Activated naive CD8-positive, alpha-beta T cell treated with anti-CD3 and anti-CD28 coated beads, Interleukin-2, amount 50 U/mL, for 16 hours (primary cell): ENCODE measurements at places on chromosomes 7 and 10.

GRCh38 chr7:125254566-125254965, 324.9 kb upstream of the POT1 start:
- no peak for DNase-seq

- DNase-seq, result no peak
These were observed 482.4 kb upstream of the GHITM start for GRCh38 chr10:83656924-83657323.

GRCh38 chr10:113644185-113645120, 19.4 kb downstream of the NRAP start:
- DNase-seq, result no peak

- DNase-seq, result no peak
These were observed 4.0 kb downstream of the BRAF start for GRCh38 chr7:140920745-140921144.

DNA sequence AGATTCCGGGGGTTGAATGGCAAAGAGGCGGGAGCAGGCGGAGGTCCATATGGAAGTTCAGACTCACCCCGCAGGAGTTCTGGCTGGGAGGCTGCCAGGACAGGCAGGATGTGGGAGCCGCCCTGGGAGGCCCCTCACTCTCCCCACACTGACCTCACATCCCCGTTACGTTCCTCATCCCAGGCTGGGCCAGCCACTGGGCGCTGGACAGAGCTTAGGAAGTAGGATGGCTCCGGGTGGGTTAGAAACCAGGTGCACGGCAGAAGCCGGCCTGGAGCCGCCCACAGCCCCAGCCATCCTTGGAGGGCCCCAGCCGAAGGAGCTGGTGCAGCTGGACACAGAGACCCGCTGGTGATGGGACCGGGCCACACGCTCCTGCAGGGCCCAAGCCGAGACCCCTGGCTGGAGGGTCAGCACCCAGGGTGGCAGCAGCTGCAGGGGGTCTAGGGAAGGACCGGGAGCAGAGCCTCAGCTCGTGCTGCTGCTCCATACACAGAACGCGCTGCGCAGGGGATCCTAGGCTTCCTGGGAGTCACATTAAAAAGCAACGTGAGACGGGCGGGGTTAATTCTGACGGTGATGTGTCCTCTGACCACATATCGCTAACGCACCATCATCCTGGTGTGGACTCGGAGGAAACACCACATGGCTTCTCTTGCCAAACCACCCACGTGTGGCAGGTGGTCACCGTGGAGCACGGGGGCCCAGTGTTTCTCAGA, 98.6 kb upstream of the DIP2C start:
- DNase-seq, result no peak

GRCh38 chr10:7425691-7426090, 14.9 kb upstream of the SFMBT2 start:
- DNase-seq, result no peak

GRCh38 chr7:53060066-53060465, 24.6 kb downstream of the POM121L12 start:
- DNase-seq, result no peak
